ENCODE measurements at places on chromosomes 7 and 10. TPM values are rescaled to one million over a fixed set of nuclear protein-coding genes. Genes with fewer than 3 reads are reported as not detected.

The MCMBP gene
- total RNA-seq, result 48.0 TPM

The AKR1C8 gene
- not detected for total RNA-seq

The DCLRE1A gene
- 9.4 TPM for total RNA-seq

The MYOZ1 gene
- 0.17 TPM for total RNA-seq

The NEURL1 gene
- total RNA-seq, result not detected

The INPP5F gene
- 18.5 TPM for total RNA-seq
